ENCODE measurements at places on chromosomes 1 and 21.

DNA sequence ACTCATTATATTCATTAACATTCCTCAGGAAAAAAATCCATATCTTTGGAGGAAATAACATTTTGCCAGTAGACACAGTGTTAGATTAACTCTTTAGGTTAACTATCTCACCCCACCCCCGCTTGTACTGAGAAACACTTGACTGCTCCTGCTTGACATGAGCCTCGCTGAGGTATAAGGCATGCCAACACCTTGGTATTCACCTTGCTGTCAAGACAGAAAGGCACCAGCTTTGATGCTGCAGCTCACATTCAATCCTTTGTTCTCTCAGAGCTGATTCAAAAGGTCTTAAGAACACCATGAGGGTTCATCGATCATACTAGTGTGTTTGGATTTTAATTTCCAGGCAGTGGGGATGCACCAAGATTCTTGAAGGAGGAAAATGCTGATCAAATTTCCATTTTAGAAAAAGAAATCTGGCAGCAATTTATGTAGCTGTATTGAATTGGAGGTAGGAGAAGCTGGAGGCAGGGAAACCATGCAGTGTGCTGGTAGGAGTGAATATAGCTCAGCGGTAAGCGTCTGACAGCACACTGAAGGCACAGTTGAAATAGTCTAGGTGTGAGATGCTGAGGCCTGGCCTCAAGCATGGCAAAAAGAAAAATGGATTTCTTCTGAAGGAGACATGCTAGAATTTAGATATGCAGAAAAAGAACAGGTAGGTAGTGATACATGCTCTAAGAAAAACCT is 108.0 kb upstream of the ST6GALNAC5 start:
- no peak for DNase-seq

DNA sequence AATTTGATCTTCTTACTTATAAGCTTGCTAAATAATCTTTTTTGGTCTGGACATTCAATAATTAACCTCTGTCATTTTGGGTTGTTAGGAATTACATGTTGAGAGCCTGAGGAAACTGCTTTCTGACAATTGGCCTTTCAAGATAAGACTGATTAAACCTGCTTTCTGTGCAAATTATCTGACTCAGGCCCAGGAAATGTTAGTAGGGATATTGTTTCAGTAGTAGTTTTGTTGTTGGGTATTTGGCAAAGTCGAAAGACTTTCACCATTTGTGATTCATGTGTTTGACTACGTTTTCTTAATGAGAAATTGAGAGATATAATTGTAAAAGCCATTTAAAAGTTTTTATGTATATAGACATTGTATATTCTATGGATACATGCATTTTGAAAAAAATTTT is 81.1 kb upstream of the GPR88 start:
- no peak for DNase-seq

DNA sequence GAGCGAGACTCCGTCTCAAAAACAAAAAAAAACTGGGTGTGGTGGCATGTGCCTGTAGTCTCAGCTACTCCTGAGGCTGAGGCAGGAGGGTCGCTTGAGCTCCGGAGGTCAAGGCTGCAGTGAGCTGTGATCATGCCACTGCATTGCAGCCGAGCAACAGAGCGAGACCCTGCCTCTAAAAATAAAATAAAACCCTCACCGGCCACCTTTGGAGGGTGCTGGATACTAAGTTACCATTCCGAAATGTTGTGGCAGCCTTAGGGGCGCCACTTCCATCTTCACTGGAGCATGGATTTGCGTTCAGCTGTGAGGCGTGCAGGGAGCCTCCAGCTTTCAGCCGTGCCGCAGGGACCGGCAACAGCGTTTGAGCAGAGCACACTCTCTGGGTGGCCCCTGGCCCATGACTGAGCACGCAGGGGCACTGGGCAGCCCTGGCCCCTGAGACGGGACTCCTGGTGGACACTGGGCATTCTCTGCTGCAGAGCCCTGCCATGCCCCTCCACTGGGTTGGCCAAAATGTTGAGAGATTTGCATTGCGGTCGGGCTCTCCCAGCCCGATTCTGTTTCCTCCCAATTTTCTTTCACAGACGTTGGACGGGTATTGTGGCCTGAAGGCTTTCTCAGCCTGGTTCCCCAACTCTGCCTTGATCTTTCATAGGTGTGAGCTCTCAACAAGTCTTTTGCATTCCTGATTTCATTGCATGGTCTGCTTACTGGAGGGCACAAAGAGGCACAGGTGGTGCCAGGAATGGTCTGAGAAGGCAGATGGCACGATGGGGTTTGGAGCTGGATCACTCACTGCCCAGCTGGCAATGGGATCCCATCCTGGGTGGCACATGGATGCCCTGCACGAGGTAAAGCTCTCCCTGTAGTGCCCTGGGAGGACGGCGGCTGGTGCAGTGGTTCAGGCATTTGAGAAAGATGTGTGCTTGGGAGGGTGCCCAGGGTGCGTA is 5.8 kb upstream of the CFAP74 start:
- DNase-seq = no peak

DNA sequence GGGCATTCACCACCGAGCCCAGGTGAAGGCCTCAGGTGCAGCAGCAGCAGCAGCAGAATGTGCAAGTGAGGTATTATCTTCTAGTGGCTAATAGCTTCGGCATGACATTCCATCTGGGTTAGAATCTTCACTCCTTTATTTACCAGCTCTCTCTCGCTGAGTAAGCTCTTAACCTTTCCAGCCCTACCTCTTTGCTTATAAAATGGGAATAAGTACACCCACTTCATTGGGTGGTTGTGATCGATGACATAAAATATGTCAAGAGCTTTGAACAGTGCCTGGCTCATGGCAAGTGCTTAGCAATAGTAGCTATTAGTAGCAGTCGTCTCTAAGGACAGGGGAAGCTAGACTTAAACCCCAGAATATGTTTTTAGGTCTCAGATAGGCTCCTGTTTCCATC is 149.5 kb downstream of the NOS1AP start:
- no peak for DNase-seq

GRCh38 chr1:8211251-8211882 is 106.5 kb upstream of the SLC45A1 start:
- no peak for DNase-seq

DNA sequence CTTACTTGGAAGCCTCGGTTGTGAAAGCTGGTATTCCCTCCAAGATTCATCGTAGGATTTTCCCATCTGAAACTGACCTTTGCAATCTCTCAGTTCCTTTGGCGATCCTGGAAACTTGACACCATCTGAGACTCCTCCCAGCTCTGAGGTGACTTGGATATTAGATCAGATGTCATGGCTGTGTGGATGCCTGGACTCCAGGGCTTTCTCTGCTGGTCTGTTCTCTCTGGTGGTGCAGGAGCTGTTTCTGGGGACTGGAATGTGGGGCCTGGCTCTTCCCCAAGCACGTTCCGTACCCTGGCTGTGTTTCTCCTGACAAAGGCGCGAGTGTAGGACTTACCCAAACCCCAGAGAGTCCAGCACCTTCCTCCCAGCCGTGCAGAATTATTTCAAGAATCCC is 252.2 kb downstream of the RPS6KC1 start:
- DNase-seq = no peak

DNA sequence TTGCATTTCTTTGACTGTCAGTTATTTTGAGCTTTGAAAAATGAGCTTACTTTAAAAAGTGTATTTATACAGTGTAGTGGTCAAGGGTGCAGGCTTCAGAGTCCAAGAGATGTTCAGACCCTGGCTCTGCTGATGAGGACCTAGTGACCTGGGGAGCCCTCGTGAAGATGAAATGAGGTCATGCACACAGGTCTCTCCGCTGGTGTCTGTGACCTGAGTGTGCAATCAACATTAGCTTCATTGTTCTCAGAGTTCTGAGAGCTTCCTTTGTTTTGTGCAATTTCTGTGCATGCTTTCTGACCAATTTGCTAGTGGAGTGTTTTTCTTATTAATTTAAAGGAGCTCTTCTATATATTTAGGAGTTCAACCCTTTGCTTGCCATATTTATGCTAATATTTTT is 71.3 kb downstream of the RIPK4 start:
- DNase-seq = no peak

DNA sequence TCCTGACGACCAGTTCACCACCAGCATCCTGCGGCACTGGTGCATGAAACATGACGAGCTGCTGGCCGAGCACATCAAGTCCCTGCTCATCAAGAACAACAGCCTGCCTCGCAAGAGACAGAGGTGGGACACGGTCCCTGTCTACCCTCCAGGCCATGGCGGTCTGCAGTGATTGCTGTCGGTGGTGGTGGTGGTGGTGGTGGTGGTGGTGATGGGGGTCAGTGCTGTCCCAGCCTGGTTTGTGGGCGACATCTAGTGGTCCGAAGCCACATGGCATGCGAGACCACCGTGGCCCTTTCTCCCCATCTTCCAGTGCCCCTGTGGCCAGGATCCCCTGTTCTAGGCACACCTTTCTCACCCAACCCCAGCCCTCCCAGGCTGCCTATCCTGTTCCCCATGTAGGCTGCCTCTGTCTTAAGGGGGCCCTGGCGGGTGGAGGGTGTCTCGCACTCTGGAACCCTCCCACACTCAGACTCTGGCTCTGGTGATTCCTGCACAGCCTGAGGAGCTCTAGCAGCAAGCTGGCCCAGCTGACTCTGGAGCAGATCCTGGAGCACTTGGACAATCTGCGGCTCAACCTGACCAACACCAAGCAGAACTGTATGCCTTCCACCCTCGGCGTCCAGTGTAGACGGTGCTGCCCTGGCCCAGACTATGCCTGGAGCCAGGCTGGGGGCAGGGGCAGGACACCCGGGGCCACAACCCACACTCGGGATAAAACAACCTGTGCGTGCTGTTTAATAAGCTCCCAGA is 3.2 kb upstream of the SLC27A3 start:
- DNase-seq = no peak

- DNase-seq = no peak
Measured at GRCh38 chr21:15617964-15618363, 111.8 kb upstream of the USP25 start.

- DNase-seq = no peak
Measured at GRCh38 chr1:170729225-170730002, 65.5 kb downstream of the PRRX1 start.

GRCh38 chr1:10765304-10765703 is 31.1 kb downstream of the CASZ1 start:
- no peak for DNase-seq

DNA sequence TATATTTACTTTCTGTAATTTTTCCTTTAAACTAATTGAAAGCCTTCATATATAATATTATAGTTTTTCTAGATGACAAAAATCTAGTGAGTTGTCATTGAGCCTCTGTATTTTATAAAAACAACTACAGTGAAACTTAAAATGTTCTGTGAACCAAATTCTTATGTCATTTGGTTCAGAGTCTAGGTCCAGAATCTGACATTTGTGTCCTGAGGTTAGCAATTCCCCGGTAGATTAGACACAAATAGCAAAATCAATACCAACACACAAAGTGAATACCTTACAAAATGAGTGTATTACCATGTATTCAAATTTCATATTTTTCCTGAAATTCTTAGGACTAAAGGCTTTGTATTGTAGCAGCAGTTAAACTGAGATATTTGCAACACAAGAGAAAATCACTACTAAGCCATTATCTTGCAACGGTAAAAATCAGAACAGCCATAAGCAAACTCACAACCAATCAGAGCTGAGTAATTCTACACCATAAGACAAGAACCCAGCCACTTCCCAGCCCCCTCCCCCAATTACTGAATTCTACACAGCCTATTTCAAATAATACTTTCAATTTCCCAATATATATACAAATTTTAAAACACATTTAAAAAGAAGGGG is 573.5 kb downstream of the SMYD3 start:
- DNase-seq = no peak

DNA sequence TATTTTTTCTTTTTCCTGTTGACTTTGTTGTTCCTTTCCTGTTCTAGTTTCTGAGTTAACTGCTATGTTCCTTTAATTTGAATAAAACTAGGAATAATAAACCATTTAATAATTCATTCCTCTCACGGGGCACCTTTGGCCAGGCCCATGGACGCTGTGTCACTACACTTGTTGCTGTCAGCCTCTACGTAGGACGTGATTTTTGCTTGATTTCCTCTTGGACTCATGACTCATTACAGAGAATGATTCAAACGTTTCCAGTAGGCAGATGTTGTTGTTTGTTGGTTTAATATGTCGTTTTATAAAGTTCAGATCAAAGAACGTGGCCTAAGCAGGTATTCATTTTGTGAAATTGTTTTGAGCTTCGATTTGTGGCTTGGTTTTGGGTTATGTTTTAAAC is 9.1 kb upstream of the SLC19A1 start:
- no peak for DNase-seq
